ENCODE measurements at places on chromosomes 7 and 10. TPM values are rescaled to one million over a fixed set of nuclear protein-coding genes. Genes with fewer than 3 reads are reported as not detected.

GRCh38 chr7:92997152-92997551 is 120.6 kb downstream of the SAMD9 start:
- DNase-seq = no peak

- DNase-seq = no peak
Observed at GRCh38 chr7:111855842-111856227, 293.5 kb upstream of the IMMP2L start.

DNA sequence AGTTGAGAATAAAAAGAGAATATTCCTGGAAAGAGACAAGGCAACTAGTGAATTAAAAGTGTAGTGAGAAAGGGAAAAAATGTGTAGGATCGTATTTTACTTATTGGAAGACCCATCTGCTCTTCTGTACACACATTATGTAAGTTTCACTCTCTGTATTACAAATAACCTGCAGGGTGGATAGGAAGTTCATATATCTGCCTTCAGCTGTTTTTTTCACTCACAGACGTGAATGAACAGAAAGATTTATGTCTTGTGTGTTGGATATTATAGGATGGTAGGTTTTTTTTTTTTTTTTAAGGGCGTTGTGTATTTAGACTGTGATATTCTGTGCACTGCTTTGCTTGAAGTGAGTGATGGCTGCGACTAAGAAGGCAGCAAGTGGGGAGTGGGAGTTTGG is 266.5 kb downstream of the AUTS2 start:
- no peak for DNase-seq

EZH2 gene
- 6.1 TPM for polyA plus RNA-seq

GRCh38 chr7:142389544-142389943 is 131.7 kb upstream of the PRSS58 start:
- DNase-seq = no peak

POLR2J gene
- polyA plus RNA-seq = 104 TPM

ZNF503 gene
- 0.65 TPM for polyA plus RNA-seq
